Head of caudate nucleus (tissue), 42 donors: ENCODE measurements at places on chromosomes 1 and 21.

- DNase-seq: no peak
These were observed 156.2 kb upstream of the RGS18 start for GRCh38 chr1:192002063-192002462.

DNA sequence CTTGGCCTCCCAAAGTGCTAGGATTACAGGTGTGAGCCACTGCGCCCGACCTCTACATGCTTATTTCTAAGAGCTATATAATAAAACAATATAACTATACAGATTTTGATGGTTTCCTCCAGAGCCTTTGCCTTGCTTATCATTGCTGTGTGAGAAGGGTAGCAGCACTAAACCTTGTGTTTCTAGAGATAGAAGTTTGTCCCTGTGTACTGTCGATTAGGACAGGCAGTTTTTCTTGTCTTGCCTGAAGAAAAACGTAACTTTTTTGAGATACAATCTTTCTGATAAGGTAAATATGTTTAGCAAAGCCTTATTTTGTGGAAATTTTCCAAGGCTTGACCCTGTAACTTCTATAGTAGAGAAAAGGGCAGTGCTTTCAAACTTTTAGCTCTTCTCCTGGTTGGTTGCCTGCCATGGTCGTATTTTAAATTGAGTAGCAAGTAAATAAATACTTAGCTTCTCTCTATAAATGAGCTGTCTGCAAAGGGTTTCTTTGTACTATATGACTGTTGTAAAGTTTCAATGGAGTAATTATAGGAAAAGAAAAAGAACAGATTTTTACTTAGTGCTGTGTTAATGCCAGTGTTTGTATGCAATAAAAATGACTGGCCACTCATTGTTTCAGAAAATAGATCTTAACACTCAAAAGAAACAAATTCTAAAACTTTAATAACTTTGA lies 86.4 kb upstream of the CACYBP start:
- DNase-seq: no peak

GRCh38 chr1:222037720-222038119 lies 295.8 kb upstream of the DUSP10 start:
- no peak for DNase-seq

GRCh38 chr1:21854090-21854750 lies 42.2 kb downstream of the LDLRAD2 start:
- no peak for DNase-seq

DNA sequence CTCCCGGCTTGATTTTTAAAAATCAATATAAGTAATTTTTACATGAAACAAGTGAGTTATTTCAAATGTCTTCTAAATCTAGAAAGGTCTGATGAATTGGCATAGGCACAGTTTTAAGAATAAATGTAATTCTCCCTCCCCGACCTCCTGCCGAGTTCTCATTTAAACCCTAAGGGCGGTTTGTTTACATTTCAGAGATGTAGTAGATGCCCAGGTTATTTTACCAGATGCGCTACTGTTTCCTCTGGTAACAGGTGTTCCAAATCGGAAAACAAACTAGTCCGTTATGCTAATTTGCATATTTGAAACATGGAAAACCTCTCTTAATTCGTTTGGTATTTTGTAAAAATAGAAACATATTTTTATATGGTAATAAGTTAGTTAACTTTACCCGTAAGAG lies 53.8 kb upstream of the CFAP126 start:
- DNase-seq: no peak

DNA sequence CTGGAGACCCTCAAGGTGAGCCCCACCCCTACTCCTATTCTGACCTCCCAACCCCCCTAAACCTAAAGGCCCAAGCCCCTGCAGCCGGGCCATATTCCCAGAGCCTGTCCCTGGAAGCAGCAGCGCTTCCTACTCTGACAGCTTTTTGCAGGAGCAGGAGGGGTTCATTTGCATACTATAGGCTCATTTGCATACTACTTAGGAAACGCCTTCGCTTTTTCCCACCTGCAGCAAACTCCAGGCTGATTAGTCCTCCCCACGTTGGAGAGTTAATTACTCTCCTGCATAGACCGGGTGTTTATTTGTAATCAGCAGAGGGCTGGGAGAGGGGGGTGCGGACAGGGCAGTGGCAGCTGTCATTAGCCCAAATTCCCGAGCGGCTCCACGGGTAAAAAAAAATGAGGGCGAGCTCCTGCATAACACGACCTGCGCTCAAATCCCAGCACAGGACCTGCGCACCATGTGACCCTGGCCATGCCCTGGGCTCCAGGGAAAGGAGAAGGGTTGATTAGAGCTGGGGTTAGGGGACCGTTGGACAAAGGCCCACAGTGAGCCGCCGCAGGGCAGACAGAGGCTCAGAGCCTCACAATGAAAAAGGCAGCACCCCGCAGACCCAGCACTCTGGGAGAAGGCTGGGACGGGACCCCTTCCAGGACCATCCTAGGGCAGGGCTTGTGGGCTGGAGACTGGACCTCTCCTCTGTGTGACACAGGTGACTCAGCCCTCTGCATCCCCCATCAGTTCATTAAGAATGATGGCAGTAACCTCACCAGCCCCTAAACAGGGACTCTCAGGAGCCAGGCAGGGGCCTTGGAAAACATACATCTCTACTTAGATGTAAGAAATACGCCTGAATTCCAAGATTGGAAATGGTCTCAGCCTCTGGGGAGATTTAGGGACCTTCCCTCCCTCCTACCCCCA lies 9.9 kb upstream of the C1QA start:
- DNase-seq: no peak

DNA sequence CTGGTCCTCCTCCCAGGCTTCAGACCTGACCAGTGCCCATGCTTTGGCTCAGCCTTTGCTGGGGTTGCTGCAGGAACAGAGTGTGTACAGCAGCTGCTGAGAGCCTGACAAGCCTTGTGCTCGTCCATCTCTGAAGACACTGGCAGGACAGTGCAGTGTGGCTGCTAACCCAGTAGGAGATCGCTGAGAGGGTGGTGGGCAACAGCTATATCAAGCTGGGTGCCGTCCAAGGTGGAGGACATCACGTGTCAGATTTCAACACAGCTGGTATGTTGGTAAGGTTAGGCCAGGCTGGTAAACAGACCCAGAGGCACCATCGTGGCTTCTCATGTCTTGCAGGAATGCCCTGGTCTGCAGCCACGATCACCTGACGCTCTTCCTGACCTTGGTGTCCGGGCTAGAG lies 17.9 kb upstream of the SLC25A34 start:
- no peak for DNase-seq

DNA sequence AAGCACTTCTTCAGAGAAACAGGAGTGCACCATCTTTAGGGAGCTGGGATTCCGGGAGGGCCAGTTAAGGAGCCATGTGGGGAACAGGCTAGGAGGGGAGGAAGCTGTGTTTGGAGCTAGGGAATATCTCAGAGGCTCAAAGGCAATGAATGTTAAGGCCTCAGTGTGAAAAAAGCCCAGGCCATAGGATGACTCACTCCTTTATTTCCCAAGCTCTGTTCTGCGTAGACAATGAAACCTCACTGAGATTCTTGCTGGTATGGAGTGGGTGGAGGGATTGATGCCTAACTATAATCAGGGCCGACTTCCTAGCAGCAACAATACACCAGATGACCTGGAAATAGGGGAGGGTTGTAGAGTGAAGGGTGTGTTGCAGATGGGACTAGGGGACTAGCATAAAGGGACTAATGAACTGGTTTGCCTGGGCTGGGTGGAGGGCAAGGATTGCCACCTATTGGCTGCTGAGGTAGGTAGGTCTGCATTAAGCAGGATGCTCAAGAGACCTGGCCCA lies 2.1 kb downstream of the GNAT2 start:
- DNase-seq: no peak

- DNase-seq: no peak
These were observed 15.7 kb downstream of the SSR2 start for GRCh38 chr1:156004843-156005584.

GRCh38 chr1:228087771-228088251 lies 5.3 kb downstream of the ARF1 start:
- peak; percentile 9 for DNase-seq

- DNase-seq: peak; percentile 74
These were observed 744 bp upstream of the DDX20 start for GRCh38 chr1:111754984-111755330.

DNA sequence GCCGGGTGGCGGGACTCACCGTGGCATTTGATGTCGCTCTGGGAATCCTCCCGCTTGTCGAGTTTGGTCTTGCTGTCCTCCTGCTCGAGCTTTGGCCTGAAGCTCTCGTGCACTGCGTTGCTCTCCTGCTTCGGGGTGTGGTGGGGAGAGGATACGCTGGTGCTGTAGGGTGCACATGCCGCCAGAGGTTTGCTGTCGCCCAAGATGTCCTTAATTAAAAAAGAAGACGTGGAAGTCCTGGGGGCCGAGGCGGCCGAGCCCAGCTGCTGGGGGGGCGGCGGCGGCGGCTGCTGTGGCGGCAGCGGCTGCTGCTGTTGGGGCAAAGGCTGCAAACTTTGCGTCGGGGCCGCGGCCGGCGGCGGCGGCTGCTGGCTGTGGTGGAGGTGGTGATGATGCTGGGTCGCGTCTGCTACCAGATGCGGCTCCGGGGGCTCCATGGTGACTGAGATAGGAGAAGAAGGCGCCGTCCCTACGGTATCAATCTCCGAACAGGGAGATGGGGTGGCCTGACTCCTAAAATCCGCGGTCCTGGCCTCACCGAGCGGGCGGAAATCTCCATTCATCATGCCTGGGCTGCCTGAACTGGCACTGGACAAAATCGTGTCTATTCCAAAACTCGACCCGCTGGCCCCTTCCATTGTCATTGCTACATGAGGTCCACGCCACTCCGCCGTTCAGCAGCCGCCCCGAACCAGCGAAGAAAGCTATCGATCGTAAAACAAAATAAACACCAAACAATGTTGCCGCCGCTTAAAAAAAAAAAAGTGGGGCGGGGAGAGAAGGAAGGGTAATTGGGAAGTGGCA lies at the start of gene BARHL2:
Gene BARHL2, minus strand, starts transcription at position 751 of the 804 bp plus-strand sequence. Its CDS starts 107 bp downstream, at position 644.
- no peak for DNase-seq

DNA sequence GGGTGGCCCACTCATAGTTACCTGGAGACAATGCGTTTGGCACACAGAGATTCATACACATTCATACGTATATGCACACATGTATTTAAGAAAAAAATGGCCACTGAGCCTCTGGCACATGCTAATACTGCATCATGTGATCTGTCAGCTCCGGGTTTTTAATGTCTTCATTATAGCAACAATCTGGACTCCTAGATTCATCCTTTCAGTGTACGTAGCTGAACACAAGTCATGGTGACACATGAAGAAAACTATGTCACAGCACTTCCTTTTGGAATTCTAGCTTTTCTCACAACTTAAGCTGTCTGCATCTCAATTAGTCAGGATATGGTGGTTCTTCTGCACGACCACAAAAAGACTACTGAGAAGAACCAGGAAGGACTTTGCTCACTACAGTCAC lies 24.7 kb downstream of the HSF2BP start:
- DNase-seq: no peak

GRCh38 chr1:33944846-33945245 lies 81.0 kb downstream of the HMGB4 start:
- no peak for DNase-seq

DNA sequence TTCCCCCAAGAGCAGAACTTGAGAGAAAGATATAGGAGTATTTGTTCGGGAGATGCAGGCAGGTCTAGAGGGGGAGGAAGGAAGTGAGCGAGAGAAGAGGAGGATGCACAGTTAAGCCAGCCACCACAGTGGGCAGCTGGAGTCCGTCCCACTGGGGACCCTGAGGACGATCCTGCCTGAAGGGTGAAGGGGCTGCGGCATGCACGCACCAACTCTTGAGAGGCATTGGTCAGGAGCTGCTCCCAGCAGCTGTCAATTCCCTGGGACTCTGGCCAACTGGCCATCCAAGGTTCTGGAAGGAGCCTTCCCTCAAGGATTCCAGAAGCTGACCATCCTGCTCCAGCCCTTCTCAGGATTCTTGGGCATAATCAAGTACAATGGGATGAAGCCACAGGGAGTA lies 246.9 kb downstream of the MATN1 start:
- no peak for DNase-seq

DNA sequence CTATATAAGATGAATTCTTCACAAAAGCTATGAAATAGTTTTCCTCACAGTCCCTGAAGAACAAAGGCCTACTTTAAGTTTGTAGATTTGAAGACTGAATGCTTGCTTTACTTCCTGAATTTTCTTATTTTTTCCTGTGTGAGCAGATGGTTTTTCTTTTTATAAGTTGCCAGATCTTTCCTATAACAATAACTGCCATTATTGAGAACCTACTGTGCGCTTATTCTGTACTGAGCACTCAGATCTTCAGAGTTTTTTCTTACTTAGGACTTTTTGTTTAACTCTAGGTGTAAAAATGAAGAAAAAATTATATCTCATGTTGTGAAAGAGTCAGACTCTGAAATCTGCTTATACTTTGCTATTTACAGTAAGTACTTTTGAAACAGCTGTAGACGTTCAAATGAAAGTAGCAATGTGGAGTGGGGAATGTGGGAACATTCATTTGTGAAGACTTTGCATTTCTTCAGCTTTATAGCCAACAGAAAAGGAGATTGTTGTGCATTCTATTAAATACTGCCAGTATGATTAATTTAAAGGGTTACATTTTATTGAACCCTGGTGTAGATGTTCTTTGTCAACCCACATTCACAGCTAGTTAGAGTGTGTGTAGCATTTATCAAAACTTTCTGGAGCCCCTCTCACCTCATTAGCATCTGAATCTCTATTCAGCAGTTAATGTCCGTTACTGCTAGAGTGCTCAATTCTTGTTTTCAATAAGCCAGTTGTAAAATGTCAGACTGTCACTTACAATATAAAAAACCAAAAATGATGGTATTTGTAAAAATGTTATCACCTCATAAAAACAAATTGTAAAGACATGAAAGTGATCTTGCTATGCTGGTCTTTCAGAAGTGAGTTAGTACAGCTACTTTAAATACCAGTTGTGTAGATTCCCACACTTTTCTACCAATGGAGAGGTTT lies 29.0 kb downstream of the NFIA start:
- DNase-seq: no peak

DNA sequence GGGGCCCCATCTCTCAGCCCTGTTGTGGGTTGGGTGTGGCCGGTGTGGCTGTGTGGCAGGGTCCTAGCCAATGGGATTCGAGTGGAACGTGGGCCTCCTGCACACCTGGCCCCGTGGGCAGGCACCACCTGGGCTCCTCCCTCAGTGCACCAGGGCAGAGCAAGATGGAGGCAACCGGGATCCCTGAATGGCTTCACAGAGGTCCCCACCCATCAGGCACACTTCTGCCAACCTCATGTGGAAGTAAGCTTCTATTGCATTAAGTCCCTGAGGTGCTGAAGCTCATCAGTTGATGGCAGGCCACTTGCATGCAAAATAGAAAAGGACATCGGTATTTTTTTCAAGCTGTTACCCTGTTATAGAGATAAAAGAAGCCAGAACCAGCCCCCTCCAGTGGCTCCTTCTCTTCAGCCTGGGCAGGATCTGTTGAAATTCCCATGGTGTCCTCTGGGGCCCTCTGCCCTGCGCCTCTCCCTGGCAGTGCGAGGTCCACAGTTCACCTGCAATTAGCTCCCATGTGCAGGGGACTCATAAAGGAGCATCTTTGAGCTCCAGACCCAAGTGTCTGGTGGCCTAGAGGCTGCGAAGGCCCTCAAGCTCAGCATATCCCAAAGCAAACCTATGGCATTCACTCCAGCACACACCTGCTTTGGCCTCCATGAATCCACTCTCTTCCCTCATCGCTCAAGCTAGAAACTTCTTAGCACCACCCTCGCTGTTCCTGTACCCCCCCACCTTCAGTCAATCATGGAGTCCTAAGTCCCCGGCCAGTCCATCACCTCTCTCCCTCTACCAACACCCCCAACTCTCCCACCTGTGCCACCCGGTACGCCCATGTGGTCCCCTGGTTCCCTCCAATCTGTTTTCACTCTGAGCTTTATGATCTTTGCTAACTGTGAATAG lies 2.1 kb upstream of the SLC45A1 start:
- no peak for DNase-seq
